ENCODE measurements at places on chromosomes 1 and 21.

- DNase-seq, result no peak
These were observed 20.7 kb upstream of the HAO2 start for GRCh38 chr1:119347858-119348257.

- DNase-seq, result no peak
These were observed 18.0 kb downstream of the CD244 start for GRCh38 chr1:160844447-160845232.

DNA sequence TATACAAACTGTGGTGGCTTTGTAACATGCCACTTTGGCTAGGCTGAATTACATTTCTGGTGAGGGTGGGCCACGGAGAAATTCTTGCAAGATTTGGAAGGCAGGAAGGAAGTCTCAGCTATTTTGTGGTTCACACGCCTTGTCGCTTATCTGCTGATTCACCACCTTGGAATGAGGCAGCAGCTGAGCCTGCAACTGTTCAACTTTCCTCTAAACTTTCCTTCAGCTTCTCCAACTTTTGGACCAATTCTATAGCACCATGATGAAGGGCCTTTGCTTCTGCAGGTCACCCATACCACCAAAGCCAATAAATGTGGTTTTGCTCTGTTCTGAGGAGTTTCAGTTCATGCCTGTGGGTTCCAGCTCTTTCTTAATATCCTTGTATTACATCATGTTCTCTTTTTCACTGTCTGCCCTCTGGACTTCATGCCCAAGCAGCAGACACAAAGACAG, 337.6 kb upstream of the SNX7 start:
- peak; percentile 78 for DNase-seq

GRCh38 chr1:44646261-44647110, 27.8 kb downstream of the TMEM53 start:
- no peak for DNase-seq

- DNase-seq, result no peak
These were observed 84.9 kb downstream of the C4BPA start for GRCh38 chr1:207188901-207189300.

DNA sequence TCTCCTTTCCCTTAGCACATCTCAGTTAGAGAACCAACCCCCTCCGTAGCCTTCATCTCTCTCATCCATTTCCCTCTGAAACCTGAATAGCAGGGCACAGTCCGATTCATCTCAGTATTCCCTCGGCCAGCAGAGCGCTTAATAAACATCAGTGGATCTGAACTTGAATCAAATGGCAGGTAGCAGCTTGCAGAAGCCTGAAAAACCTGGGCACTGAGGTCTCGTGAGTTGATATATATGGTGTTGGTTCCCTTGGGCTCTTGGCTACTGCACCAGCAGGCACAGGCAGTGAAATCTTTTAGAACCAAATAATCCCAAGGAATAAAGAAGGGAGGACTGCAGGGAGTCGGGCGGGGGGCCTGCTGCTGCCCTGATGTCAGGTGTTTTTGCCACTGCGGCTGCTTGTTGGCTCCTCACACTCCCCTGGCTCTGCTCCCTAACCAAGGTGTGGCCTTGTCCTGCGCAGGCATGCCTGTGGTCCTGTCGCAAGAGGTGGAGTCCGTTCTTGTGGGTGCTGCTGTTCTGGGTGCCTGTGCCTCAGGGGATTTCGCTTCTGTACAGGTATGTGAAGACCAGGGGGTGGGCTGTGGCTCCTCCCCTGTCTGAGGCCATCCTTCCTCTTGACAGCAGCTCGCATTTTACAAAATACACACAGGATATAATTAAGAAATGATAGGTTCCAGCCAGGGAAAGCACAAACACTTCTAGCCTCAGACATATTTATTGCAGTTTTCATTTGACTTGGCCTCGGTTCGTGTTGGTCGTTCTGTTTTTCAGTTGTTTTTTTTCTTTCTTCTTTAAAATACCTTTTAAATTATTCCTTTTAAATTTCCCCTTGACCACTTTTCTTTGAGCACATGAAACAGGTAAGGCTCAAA, 140.9 kb upstream of the HOOK1 start:
- no peak for DNase-seq

DNA sequence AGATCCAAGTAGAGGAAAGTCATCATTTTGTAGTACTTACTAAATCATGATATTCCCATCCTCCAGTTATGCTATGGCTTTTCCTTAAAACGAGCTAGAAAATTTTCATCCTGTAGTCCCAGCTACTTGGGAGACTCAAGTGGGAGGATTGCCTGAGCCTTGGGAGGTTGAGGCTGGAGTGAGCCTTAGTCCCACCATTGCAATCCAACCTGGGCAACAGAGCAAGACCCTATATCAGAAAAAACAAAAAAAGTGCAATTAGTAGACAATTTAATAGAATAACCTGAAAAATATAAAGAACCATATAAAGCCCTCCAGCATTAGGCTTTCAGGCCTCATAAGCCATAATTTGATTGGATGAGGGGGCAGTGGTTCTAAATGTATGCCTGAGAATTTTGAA, 6.8 kb downstream of the UCK2 start:
- DNase-seq, result no peak

GRCh38 chr21:15140321-15141019, 75.7 kb upstream of the NRIP1 start:
- no peak for DNase-seq

- DNase-seq, result no peak
These were observed 7.5 kb downstream of the IKBKE start for GRCh38 chr1:206477581-206478380.

- DNase-seq, result no peak
These were observed 216.0 kb downstream of the SMYD3 start for GRCh38 chr1:246291127-246291526.

DNA sequence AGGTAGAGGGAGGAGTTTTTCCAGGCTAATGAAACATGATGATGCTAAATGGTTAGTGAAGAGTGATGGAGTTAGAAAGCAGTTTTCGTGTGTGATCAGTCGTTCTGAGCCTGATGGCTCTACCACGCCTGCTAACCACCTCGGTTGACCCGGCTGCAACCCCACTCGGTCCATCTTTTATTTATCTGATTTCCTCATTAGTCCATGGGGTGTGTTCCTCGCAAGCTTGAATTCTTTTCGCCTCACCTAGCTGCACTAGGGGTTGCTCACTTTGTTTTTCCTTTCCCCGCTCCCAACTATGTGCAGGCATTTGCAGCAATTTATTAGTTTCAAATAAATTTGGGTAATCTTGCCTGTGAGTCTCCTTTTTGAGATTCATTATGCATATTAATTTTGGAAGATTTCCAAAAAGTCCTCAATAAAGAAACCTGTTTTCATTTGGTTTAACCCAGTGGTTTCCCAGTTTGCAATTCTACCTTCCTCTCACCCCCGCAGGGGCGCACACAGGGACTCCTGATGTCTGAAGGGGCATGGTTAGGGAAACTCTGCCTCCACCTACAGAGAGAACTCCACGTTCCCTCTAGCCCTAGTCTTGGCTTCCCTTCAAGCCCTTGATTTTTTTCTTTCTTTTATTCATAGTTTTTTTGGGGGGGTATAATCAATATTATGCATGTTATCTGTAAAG, 12.6 kb downstream of the B3GALT5 start:
- DNase-seq, result no peak

- no peak for DNase-seq
These were observed 102.8 kb downstream of the CASZ1 start for GRCh38 chr1:10693497-10694273.

DNA sequence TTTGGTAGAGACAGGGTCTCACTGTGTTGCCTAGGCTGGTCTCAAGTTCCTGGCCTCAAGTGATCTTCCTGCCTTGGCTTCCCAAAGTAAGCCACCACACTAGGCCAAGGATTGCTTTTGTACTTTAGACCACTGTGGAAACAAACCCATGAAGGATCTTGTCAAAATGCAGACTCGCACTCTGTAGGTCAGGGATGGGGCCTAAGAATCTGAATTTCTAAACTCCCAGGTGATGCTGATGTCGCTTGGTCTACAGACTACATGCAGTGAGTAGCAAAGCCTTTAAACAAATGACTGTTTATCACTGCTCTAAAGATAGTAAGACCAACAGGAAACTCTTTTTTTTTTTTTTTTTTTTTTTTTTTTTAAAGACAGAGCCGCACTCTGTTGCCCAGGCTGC, 54.1 kb upstream of the MUTYH start:
- DNase-seq, result no peak

- DNase-seq, result no peak
These were observed 4.4 kb downstream of the ENTREP3 start for GRCh38 chr1:155250633-155251449.

DNA sequence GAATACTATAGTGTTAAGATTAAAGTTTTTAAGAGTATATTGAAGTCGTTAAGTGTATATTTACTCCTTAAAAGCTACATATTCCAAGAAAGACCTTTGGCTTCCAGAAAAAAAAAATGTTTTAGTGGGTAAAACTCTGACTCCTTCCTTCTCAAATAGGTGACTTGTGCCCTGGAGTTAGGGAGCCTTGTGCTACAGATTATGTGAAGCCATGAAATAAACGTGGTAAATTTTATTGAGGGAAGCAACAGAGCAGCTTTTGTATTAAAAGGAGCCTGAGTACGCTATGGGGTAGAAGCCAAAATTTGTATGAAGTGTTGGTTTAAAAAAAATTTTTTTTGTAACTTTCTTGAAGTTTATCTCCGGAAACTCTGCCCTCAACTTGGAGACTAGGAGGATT, 994 bp downstream of the RO60 start:
- DNase-seq, result no peak

- DNase-seq, result no peak
These were observed 49.3 kb upstream of the NEK2 start for GRCh38 chr1:211724687-211725196.

- DNase-seq, result no peak
These were observed 47.1 kb downstream of the C8A start for GRCh38 chr1:56901716-56902115.

GRCh38 chr1:67085326-67085725, 31.4 kb upstream of the SLC35D1 start:
- DNase-seq, result no peak

DNA sequence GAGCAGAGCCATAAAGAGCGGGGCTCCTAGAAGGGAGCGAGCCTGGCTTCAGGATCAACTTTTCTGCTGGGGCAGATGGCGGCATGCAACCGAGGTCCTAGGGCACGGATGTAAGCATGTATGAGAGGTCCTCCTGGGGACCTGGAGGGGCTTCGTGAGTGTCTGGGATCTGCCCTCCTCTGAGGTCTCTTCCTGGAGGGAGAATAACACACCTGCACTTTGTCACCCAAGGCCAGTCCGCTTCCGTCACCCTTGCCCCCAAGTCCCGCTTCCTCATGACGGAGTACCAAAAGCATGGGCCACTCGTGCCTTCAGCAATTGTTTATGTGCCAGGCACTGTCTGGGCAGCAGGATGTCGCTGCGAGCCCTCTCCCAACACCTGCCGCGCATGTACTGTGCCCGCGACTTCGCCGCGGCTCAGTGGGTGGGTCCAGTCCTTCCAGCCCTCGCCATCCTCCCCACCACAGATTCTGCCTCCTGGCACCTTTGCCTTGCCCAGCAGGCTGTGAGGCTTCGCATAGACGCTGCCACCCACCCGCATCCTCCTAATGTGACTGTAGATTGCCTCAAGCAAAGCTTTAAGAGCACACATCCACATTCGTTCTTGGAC, 60.0 kb upstream of the TMPRSS2 start:
- no peak for DNase-seq

GRCh38 chr1:160112357-160112756, 3.2 kb upstream of the ATP1A2 start:
- DNase-seq, result no peak

DNA sequence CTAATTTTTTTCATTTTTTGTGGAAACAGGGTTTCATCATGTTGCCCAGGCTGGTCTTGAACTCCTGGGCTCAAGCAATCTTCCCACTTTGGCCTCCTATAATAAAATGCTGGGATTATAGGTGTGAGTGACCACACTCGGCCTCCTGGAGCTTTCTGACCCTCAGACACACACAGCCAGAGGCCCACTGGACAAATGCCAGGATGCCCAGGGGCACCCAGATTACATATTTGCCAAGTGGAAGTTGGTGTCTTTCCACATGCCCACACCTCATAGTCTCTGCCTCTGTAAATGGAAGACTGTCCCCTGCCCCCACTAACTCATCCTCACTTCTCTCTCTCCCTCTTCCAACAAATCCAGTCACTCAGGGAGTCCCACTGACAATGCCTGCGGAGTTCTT, 63.4 kb upstream of the LRP8 start:
- no peak for DNase-seq

DNA sequence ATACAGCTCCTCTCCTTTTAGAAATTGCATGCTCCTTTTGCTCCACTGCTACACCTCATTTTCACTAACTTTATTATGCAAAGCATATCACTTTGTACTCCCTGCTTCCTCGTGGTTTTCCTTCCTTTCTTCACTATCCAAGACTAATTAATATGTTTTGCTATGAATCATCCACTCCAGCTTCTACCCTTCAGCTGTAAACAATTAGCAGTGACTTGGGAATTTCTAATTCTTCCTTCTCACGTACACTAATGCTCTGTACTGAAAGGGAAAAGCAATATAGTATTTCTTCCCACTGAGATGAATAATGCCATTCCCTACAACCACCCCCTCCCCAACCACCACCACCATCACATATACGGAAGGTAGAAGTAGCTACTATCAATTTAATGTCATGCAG, 1917.0 kb downstream of the MRPL39 start:
- DNase-seq, result no peak

- no peak for DNase-seq
These were observed 48.1 kb upstream of the NRIP1 start for GRCh38 chr21:15112858-15113257.

DNA sequence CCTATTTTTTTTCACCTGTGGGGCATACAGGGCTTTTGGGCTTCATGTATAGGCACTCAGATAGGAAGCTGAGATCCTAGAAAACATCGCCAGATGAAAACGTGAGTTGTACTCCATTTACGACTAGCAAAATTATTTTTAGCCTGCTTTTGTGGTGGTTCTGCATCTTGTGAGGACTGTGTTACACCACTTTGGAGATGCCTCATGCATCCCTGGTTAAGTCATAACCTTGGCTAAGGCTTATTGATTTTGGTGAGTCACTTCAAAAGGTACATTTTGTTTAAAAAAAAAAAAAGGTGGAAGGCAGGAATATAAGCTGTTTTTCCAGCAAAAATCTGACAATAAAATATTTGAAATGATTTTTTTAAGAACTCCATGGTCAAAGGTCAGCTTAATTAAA, 101.8 kb upstream of the OLFM3 start:
- DNase-seq, result no peak

DNA sequence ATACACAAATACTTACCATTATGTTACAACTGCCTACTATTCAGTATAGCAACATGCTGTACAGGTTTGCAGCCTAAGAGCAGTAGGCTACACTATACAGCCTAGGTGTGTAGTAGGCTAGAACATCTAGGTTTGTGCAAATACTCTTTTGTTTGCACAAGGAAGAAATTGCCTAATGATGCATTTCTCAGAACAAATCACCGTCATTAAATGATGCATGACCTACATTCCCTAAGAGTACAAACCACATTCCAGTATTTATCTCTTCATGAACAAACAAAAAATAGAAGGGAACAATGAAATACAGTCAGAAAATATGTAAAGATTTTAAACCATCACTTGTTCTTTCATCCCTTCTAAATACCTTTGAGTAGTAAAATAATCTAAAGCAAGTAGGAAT, 109.7 kb upstream of the HP1BP3 start:
- DNase-seq, result no peak

DNA sequence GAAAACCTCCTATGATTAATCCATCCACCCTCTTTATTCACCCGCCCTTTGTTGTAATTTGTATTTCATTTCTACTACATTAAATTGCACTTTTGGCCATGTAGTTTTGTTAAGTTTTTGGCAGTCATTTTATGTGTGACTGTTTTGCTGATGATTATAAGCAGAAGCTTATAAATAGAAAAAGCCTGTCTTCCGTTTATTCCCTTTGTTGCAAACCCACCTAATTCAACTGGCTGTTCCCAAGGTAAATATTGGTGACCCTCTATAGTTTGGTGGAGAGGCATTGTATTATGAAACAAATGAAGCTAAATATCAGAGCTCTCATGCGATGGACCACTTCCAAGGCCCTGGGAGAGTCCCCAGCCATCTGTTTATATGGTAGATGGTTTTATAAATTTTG, 36.7 kb upstream of the IGSF3 start:
- DNase-seq, result no peak
